Posterior vena cava (tissue), 2 donors: ENCODE measurements at places on chromosomes 7 and 10. TPM values are rescaled to one million over a fixed set of nuclear protein-coding genes. Genes with fewer than 3 reads are reported as not detected.

The GALNT17 gene
- 22.0 TPM for total RNA-seq

The TMEM209 gene
- total RNA-seq: 12.8 TPM

The UBN2 gene
- 19.3 TPM for total RNA-seq

The PRRT4 gene
- total RNA-seq: 0.43 TPM

The PAOX gene
- 2.8 TPM for total RNA-seq

The EVX1 gene
- total RNA-seq: not detected

The AKR1C8 gene
- not detected for total RNA-seq

The CNPY1 gene
- total RNA-seq: not detected

The MMD2 gene
- total RNA-seq: not detected

The VSTM4 gene
- 14.9 TPM for total RNA-seq
